ENCODE measurements at places on chromosomes 6 and 20.

GRCh38 chr6:70551566-70551965 is 15.2 kb upstream of the SDHAF4 start:
- no peak for DNase-seq

DNA sequence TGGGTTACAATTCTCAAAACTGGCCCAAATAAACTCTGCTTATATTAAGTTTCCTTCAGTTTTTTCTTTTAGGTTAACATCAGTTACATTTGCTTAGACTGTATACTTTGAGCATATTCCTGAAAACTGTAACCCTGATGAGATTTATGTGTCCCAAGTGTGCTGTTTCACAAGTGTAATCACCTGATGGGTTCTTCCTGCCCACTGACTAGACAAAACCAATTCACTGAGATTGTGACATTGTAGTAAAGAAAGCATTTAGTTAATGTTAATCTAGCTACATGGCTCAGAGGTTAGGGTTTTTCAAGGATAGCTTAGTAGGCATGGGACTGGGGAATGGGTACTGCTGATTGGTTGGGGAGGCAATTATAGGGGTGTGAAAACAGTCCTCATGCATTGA is 53.6 kb downstream of the CCN2 start:
- no peak for DNase-seq

DNA sequence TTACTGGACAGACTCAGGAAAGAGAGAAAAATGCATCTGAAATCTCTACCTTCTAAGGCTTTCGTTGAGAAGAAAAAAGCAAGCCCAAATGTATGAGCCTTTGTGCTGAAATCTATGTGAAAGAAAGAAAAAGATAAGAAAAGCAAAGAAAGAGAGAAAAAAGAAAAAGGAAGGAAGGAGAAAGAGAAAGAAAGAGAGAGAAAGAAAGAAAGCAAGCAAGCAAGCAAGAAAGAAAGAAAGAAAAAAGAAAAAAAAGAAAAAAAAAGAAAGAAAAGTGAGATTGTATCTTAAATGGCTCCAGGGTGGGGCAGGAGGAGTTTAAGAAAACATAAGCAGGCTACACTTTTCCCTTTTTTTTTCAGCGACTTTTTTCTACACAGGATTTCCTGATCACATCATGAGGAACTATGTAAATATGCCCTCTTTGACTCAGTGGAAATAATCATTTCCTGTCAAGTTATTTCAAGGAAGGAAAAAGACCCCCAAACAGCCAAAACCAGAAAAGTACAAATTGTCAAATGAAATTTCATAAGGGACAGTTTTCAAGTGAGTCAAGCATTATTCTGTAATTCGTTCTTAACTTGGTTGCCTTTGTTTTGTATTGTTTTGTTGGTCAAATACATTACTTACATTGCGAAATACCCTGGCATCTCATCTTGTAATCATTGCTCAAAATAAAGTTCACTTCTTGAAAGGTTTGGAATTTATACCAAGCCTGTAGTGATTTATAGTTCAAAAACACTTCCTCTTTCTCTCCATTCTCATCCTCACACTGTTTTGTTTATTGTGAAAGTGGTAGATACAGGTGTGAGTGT is 79.5 kb upstream of the RNF217 start:
- no peak for DNase-seq

- DNase-seq, result no peak
Observed at GRCh38 chr6:56244528-56245253, 2.7 kb downstream of the COL21A1 start.

Measured in left colon (tissue), 2 donors.